ENCODE measurements at places on chromosomes 2 and 18.

DNA sequence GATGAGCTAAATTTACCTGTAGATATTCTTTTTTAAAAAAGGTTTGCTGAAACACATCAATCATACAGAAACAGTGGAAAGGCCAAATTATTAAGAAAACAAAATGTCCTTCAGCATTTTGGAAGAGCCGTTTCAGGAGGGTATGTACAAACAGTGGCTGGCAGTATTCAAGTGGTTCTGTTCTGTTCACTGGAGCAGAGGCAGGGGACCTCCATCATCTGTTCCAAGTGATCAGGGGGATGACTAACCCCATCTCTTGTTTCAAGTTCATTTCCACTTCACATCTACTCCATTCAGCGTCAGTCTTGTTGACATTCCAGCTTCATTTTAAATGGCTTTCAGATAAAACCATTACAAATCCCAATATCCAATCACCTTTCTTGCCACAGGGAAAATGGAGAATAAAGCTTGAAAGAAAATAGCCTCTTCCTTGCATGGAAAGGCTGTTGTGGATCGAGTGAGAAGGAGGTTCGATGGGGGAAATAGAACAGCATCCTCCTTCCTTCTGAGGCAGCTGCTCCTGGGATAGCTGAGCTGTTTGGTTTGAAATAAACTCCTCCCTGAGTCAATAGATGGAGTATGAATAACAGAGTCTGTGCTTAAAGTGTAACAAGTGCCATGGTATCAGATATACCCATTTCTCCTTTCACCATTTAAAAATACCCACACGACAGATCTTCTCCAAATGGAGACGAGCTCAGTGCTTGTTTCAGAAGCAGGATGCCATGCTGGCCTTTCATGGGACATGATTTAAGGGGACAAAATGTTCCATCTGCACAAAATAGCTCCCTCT lies 63.7 kb upstream of the OTOF start:
- DNase-seq: no peak

DNA sequence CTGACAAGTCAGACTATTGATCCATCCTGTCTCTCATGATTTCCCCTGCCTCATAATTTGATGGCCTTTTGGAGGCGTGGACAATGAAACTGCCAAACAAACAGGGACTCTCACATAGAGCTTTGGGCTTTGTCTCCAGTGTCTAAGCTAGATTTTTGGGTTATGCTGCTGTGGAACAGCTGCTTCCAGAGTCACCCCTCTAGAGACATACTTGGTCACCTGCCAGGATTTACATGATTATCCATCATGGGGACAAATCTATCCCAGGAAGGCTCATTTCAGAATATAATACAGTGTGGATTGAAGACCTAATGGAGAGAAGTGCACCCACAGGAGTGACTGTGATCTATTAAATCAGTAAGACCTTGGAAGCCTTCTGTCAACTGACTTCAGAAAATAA lies 159.6 kb downstream of the SLC8A1 start:
- no peak for DNase-seq

- DNase-seq: no peak
These were observed 265.5 kb downstream of the TGIF1 start for GRCh38 chr18:3715231-3716080.

- no peak for DNase-seq
These were observed 618.1 kb downstream of the XIRP2 start for GRCh38 chr2:167506395-167506794.

GRCh38 chr2:119212139-119212800 lies 11.4 kb upstream of the STEAP3 start:
- DNase-seq: no peak

Data from HL-60 (cell line).